Naive thymus-derived CD4-positive, alpha-beta T cell (primary cell): ENCODE measurements at places on chromosomes 2 and 18. TPM values are rescaled to one million over a fixed set of nuclear protein-coding genes. Genes with fewer than 3 reads are reported as not detected.

ALPG gene
- total RNA-seq = not detected

MAP3K2 gene
- 58.0 and 60.5 TPM in 2 replicates for total RNA-seq

NPPC gene
- not detected for total RNA-seq

GALNT14 gene
- not detected for total RNA-seq

ASB18 gene
- not detected for total RNA-seq

TEX44 gene
- total RNA-seq = not detected

LONRF2 gene
- total RNA-seq = not detected

MREG gene
- total RNA-seq = 6.9 TPM

HIBCH gene
- total RNA-seq = 11.3 TPM
